Occipital lobe (tissue), 3 donors: ENCODE measurements at places on chromosomes 16 and 17.
A peak's percentile ranks its signal among the peaks of the same experiment; 100 is the strongest.

GRCh38 chr16:255183-255582, 20.6 kb downstream of the RGS11 start:
- no peak for DNase-seq

- DNase-seq = no peak
These were observed 18.6 kb upstream of the TNFSF12 start for GRCh38 chr17:7530023-7530900.

GRCh38 chr16:65254144-65254543, 132.3 kb upstream of the CDH11 start:
- DNase-seq = no peak

DNA sequence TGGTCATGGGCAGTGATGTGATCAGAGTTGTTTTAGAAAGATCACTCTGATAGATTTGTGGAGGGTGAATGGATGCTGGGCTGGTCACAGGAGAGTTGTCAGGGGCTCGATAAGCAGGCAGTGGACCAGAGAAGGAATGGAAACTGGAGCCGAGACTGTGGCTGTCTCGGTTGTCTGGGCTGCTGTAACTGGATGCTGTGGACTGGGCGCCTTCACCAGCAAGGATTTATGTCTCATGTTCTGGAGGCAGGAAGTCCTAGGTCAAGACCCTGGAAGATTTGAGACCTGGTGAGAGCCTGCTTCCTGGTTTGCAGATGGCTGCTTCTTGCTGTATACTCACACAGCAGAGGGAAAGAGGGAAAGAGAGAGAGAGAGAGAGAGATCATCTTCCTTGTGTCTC, 203.6 kb downstream of the HS3ST4 start:
- no peak for DNase-seq

GRCh38 chr17:37446027-37446426, 39.3 kb downstream of the TADA2A start:
- DNase-seq = no peak

DNA sequence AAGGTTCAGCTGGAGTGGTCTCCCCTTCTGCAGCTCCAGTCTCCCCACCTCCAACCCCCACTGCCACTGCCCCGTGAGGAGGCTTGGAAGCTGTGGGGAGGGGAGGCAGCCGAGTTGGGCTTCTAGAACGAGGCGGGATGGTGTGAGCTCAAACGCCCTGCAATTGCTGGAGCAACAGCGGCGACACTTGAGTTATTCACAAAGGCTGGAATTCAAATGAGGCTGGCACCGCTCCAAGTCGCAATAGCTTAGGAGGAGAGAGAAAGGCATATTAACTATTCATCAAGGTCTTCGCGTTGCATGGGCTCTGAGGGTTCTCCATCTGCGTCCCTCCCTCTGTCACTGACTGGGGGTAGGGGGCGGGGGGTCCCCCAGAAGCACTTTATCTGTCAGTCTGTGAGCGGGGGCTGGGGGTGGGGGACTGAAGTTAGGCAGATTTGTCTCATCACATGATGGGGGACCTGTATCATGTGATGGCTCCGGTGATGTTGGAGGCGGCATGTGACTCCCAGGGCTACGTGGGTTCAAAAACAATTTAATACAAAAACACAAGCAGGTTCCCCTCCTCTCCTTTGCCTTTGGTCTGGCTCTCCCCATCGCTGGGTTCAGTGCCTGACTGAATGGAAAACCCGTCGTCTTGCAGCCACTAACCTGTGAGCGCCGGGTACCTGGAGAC, 70.5 kb downstream of the RBBP6 start:
- peak; percentile 78 for DNase-seq

DNA sequence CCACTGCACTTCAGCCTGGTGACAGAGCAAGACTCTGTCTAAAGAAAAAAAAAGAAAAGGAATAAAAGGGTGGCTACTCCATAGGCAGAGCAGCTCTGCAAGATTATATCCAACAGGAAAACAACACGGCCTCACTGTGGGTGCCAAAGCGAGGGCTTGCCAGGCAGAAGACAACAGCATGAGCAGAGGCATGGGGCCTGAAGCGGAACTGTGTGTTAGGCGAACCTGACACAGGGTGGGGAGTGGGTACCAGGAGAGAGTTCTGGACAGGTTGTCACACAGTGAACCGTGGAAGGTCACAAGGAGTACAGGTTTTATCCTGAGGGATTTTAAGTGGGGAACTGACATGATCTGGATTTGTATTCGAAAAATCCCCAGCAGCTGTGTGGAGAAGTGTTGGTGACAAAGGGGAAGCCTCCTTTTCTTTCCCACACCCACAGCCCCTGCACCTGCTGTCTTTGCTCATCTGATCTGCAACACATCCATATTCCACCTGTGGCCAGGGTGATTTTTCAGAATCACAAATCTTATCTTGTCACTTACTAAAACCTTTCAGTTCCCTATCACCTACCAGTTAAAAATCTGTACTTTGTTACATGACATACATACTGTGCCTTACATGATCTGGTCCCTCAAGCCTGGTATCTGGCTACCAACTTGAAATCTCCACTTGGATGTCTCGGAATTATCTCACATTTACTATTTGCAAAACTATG, 23.2 kb upstream of the ARHGAP17 start:
- DNase-seq = no peak

DNA sequence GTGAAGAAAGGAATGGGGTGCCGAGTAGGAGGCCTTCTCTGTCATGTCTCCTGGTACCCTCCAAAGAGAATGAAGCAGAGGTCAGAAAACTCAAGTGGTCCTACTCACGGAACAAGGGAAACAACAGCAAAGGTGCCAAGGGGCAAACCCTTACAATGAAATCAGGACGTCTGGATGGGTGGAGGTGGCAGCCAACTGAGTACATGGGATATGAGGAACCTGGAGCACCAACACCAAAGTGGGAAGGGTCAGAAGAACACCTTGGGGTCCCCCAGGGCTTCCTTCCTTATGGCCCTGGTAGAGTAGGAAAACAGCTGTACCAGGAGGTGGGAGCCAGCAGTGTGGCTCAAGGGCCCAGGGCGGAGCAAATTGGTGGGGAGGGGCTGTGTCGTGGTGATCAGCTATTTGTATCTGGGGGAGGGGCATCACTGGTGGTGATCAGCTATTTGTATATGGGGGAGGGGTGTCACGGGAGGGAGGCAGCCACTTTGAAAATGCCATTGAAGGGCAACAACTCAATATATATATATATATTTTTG, 643 bp downstream of the HIGD1B start:
- DNase-seq = no peak

GRCh38 chr17:35479271-35479670, 30.7 kb upstream of the SLFN13 start:
- DNase-seq = no peak

DNA sequence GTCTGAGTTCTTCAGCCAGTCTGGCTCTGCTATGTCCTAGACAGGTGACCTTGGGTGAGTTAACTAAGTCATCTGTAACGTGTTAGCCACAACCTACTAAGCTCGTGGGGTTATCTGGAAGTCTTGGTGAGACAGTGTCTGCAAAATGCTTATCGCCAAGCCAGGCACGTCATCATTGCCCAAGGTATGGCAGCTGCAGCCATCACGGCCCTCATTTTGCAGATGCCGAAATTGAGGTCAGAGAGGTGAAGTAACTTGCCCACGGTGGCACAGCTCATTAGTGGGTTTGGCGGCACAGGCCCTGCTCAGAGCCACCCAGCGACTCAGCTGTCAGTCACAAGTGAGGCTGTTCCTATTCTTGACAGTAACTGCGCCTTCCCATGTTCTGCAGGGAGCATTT, 79.8 kb downstream of the CMIP start:
- DNase-seq = no peak

GRCh38 chr16:4918781-4919251, 18.1 kb downstream of the PPL start:
- DNase-seq = no peak

GRCh38 chr16:9135797-9136196, 44.4 kb downstream of the HAPSTR1 start:
- DNase-seq = no peak

GRCh38 chr16:13906168-13907089, 13.5 kb upstream of the ERCC4 start:
- DNase-seq = no peak

DNA sequence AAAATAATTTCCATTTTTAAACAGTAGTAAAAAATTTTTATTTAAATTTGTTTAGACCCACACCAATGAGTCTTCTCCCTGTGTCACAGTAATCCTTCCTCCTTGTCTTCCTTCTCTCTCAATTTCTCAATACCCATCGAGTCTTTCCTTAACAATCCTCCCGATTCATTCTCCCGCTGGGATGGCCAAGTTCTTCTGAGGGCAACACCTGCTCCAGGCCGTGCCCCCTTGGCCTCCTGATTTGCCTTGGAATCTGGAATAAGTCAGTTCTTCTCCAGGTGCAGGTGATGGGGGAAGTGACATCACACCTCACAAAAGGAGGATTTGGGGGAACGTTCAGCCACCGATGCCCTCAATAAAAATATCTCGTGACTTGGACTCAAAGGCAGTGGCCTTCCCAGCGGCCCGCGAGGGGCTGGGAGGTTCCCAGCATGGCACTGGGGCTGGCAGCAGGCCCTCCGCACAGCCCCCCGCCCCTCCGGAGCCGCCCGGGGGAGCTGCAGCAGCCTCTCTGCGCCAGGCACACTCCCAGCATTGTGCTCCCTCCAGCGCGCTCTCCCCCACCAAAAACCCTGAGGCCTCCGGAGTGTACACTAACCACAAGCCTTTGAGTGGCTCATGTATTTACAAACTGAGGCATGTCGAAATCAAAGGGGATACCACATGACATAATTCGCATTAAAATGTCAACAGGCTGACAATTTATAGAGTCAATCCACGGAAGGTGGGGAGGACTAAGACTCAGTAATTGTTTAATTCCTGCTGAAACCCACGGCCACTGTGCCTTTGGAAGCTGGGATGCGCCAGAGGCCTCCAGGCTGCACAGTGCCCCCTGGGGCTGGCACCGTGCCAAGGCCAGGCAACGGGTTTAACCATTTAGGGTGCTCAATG, 120.5 kb downstream of the ZFHX3 start:
- DNase-seq = no peak

- no peak for DNase-seq
These were observed 17.9 kb downstream of the TANGO6 start for GRCh38 chr16:68860978-68861892.

GRCh38 chr17:41885733-41886132, 20.5 kb upstream of the KLHL11 start:
- DNase-seq = no peak

DNA sequence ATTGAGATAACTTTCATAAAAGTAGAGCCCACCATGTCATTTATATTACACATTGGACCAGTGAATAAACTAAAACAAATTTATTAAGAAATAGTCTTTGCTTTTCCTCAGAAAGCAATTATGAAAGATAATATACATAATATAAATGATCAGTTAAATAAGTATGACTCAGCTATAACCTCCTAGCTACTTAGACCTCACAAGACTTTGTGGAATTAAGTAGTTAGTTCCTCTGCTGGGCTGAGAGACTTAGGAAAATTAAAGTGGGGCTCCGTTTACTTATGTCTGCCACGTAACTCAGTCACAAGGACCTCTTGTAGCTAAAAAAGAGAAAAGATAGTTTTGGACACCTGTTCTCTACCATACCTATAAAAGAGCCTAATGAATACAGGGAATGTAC, 76.9 kb downstream of the MRTFB start:
- no peak for DNase-seq

- DNase-seq = no peak
These were observed 14.3 kb upstream of the FOXN1 start for GRCh38 chr17:28491860-28492259.

- no peak for DNase-seq
These were observed 77.0 kb upstream of the HS3ST4 start for GRCh38 chr16:25614716-25615265.

GRCh38 chr17:59074494-59074893, 32.2 kb downstream of the TRIM37 start:
- no peak for DNase-seq

DNA sequence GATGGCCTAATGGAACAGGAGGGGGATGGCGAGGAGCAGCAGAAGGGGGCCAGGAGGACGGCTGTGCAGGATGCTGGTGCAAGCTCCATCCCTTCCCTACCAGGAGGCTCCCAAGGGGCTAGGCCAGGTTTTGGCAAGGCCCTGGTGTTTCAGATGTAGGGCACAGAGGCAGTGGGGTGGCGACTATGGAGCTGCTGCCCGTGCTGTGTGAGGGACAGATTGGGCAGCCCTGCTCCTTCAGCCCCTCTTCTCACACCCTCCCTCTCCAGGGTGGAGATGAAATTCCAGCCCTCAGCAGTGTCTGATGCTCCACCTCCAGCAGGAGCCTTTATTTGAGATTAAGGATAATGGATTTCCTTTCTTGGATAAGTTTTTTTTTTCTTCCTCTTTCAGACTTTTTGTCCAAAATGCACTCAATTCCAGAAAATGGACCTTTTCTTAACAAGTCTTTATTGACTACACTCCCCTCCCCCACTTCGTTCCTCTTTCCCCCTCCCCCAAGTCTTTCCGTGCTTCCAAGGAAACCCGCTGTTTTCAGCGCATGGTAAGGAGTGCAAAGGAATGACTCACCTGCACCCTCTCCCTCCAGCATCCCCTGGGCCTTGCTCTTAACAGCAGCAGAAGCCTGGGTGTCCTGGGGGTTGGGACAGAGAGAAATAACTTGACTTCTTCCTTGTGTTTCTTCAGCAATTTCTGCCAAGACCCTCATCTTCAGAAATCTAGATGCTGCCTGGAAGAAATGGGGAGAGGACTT, 95.2 kb downstream of the CCDC182 start:
- DNase-seq = no peak

GRCh38 chr16:1993731-1994131, 4.0 kb downstream of the SYNGR3 start:
- DNase-seq = no peak

DNA sequence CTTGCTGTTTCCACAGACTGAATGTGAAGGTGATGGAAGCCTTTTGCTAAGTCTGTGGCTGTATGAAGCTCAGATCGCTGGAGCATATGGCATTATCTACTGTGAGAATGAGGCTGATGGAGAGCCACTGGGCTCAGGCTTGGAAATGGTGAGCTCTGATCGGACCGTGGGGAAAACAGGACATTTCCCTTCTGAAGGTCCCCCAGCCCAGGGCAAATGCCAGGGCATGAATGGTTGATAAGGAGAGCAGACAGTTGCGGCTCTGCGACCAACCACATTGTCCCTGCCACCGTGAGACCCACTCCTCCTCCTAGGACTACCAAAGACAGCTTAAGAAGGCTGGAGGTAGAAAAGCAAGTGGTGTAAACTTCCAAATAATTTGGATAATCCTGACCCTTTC, 4.7 kb upstream of the CUEDC1 start:
- no peak for DNase-seq
